ENCODE measurements at places on chromosomes 16 and 17.

DNA sequence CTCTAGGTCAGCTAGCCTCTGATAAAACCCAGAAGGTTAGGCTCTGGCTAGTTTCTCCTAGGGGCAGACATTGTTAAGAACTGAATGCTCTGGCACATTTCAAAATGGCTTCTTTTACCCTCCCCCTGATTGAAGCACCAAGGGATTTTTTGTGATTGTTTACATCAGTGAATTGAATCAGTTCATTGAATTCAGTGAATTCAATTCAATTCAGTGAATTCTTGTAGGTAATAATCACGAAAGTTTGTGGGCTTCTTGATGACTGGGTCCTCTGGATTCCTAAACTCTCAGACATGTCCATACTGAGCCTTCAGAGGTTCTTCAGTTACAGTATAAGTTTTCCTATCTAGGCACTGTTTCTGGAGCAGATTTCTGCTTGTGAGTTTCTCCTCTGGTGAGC is 135.2 kb upstream of the ELAC2 start:
- no peak for DNase-seq

DNA sequence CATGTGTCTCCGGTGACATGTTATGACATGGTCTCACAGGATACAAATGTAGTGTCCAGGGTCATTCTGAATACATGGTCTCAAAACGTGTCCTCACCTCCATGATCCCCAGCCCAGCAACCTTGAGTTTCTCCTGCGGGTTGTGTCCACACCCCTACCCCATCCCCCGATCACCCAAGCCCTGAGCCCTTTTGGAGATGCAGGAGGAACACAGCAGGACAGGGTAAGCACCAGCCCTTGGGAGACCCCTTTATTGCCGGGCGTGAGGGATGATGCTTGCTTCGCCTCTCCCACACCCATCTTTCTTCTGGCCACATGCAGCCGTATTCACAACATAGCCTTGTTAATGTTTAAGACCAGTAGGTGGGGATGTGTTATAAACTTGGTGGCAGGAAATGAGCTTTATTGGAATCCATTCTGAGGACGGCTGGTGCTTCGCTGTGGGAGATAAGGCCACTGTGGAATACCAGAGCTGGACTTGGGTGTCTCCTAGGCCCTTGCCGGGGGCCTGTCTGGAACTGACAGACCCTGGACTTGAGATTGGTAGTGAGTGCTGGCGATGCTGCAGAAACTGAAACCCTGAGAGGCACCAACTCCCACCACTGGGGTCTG is 5.5 kb downstream of the TMEM132E start:
- DNase-seq, result no peak

DNA sequence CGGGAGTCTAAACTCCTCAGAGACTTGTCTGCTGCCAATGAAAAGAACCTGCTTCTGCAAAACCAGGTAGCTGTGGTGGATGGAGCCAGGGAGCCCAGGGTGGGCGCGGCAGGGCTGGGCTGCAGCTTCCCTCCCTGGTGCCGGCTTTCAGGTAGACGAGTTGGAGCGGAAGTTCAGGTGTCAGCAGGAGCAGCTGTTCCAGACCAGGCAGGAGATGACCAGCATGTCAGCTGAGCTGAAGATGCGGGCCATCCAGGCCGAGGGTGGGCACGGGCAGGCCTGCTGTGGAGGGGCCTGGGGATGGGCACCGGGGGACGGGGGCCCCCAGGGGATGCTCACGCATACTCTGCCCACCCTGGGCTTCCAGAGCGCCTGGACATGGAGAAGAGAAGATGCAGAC is 3.2 kb upstream of the RAC3 start:
- no peak for DNase-seq

GRCh38 chr17:66625311-66625767 is 209.6 kb upstream of the CACNG5 start:
- no peak for DNase-seq

DNA sequence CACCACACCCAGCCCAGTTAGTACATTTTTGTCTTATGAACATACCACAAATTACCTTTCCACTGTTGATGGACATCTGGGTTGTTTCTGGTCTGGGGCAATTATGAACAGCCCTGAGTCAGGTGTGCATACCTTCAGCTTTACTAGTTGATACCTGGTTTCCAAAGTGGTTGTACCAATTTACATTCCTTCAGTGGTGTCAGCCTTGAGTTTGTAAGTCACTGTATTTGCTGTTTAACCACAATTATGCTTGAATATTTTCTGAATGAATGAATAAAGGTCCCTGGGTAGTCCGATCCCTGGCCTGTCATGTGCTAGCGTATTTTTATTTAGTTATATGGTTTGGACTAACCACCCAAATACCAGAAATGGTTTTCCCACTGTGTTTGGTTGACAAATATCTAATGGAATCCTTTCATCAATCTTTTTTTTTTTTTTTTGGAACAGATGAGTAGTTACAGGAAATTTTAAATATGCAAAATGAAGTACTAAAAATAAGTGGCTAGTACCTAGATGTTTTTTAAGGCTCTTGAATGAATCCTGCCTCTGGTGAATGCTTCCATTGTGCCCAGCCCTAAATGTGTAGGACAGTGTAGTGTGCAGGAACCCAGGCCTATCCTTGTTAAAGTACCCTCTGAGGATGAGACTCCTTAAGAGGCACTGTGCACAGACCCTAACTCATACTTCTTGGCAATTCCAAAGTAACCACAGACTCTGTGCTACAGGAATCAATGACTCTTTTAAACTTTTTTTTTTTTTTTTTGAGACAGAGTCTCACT is 3.7 kb downstream of the DUSP14 start:
- no peak for DNase-seq

GRCh38 chr17:34845296-34845695 is 116.0 kb downstream of the CCT6B start:
- no peak for DNase-seq

- no peak for DNase-seq
Observed at GRCh38 chr17:2084766-2085647, 30.1 kb downstream of the HIC1 start.

GRCh38 chr17:79124513-79125209 is 50.0 kb downstream of the ENGASE start:
- DNase-seq, result no peak

DNA sequence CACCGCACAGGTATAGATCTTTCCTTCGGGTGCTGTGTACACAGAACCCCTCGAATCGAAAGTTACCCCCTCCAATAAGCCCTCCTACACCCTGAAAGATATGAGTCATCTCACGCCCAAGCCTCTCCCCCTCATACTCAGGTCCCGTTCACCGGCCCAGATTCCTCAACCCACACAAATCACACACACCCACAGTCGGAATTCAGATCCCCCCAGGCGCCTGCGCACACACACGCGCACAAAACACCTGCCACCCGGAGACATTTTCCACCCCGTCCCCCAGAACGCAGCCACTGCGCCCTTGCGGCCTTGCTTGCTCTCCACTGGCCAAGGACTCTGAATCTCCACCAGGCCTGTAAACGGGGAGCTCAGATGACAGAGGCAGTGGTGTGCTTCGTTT is 4.9 kb downstream of the JPH3 start:
- no peak for DNase-seq
